ENCODE measurements at places on chromosomes 2 and 18.

DNA sequence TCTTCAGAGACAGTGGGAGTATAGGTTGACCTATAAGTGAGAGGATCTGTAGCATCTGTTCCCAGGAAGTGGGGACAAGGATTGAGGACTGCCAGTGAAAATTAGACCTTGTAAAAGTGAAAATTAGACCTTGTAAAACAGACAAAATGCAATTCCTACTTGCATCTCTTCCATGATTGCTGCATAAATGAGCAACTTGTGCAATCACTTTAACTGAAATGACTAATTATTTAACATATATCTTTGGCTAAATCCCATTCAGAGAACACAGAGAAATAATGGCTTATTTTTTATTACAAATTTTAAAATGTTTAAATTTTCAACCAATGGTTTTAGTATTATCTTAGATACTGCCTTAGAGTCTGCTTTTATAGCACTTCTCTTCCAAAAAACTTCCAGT, 67.2 kb upstream of the NABP1 start:
- DNase-seq: no peak

DNA sequence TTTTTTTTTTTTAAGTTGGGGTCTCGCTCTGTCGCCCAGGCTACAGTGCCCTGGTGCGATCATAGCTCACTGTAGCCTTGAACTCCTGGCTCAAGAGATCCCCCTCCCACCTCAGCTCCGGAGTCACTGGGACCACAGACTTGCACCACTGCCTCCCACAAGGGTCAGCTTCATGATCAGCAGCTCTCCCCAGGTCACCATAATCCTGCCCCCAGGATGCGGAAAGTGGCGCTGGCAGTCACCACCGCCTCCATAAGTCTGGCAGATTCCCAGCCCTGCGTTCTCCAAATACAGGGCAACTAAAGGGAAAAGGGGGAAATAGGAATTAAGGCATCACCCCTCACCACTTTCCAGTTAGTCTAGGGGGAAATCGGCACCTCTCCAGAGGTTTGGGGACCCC, 5.2 kb upstream of the ARID5A start:
- no peak for DNase-seq

- DNase-seq: no peak
These were observed 38.1 kb downstream of the ATP8B1 start for GRCh38 chr18:57764995-57765394.

DNA sequence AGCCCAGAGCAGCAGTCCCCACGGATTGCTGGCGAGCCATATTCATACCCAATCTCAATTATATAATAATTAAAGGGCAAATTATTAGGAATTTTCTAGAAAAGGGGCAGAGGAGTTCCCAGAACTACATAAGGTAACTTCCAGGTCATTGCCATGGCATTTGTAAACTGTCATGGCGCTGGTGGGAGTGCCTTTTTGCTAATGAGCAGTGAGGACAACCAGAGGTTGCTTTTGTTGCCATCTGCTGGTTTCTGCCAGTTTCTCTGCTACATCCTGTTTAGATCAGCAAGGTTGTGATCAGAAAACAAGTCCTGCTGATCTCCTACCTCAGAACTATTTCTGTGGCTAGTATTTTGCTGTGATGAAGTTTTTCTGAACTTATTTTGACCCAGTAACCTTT, 159.8 kb upstream of the PIEZO2 start:
- DNase-seq: peak; percentile 40

DNA sequence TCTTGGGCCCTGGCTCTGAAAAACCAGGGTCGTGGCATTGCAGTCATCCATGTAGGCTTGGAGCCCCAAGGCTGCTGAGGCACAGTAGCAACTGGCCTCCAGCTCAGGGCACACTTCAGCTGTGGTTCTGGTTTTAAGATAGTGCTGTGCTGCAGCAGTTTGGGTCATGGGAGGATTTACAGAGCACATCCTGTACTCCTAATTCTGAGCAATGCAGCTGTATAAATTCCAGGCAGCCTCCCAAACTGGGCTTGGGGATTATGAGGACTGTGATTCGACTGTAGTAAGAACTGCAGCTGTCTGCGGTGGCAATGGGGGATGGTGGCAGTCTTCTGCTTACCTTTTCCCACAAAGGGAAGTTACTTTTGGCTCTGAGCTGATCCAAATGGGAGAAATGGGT, 536.3 kb upstream of the GCFC2 start:
- DNase-seq: no peak

GRCh38 chr2:186068139-186068801, 329.7 kb downstream of the FSIP2 start:
- no peak for DNase-seq

DNA sequence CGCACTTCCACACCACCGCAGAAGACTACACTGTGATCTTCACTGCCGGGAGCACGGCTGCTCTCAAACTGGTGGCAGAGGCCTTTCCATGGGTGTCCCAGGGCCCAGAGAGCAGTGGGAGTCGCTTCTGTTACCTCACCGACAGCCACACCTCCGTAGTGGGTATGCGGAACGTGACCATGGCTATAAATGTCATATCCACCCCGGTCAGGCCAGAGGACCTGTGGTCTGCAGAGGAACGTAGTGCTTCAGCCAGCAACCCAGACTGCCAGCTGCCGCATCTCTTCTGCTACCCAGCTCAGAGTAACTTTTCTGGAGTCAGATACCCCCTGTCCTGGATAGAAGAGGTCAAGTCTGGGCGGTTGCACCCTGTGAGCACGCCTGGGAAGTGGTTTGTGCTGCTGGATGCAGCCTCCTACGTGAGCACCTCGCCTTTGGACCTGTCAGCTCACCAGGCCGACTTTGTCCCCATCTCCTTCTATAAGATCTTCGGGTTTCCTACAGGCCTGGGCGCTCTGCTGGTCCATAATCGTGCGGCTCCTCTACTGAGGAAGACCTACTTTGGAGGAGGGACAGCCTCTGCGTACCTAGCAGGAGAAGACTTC, 12.5 kb downstream of the MOCOS start:
- no peak for DNase-seq

DNA sequence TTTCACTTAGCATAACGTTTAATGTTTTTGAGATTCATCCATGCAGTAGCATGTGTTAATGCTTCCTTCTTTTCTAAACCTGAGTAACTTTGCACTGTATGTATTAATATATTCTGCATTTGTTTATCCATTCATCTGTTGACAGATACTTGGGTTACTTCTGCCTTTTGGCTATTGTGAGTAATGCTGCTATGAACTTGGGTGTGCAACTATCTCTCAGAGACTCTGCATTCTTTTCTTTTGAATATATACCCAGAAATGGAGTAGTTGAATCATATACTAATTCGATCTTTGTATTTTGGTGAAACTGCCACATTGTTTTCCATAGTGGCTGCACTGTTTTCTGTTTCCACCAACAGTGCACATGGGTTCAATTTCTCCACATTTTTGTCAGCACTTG, 128.3 kb downstream of the SH3BP4 start:
- DNase-seq: peak; percentile 74

- peak; percentile 7 for DNase-seq
These were observed 693 bp downstream of the UBE2F start for GRCh38 chr2:237967463-237967951.

DNA sequence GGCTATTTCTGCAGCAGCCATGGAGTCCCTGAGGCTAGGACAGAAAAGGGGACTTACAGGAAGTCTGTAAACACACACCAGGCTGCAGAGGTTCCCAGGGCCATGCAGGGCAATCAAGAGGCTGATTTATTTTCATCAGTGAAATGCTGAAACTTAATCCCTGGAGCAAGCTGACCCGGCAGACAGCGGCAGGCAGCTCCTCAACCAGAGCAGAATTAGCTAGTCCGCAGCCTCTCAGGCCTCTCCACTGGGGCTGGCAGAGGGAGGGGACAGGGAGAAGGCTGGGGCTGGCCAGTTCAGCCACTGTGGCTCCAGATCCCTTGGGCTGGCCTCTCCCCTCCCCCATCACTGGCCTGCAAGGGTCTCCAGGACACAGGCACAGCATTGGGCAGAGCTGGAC, 136.3 kb downstream of the TNS1 start:
- DNase-seq: no peak

DNA sequence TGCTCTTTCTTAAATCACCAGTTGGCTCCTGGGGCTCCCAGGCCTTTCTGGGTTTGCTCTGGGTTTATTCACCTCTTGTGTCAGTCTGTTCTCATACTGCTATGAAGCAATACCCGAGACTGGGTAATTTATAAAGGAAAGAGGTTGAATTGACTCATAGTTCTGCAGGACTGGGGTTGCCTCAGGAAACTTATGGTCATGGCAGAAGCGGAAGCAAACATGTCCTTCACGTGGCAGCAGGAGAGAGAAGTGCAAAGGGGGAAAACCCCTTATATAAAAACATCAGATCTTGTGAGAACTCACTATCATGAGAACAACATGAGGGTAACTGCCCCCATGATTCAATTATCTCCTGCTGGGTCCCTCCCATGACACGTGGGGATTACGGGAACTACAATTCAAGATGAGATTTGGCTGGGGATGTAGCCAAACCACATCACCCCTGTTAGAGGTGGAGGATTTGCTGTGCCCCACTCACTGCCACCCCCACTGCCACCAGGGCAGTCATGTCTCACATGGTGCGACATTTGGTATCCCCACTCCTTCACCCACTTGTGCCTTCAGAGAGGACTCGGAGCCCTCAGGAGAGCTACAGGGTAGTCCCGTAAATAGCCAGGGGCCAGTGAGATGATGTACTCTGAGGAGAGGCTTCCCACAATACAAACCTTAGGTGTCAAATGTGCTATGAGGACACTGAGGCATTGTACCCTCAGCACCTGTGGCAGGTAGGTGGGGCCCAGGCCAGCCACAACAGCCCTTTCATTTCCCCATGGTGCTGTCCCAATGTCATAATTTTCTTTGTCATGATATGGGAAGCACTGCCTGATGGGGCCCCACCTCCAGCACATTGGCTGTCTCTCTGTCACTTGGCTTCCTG, 35.7 kb downstream of the CDC42EP3 start:
- peak; percentile 86 for DNase-seq

GRCh38 chr2:234081970-234082822, 31.7 kb downstream of the SPP2 start:
- no peak for DNase-seq

DNA sequence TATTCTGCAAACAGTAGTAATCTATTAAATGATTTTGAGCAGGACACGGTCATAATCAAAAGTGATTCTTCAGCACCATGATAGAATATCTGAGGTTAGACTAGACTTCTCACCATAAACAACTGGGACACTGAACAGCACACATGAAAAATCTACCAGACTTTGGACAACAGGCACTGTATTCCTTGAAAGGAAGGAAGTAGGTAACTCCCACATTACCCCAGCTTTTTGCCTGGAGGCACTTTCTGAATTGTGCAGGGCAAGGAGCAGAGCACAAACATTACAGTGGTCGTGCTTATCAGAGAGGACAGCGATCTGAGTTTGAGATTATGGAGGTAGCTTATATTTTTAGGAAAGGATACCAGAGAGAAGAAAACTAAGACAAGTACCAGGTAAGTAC, 25.3 kb upstream of the IL1RL1 start:
- DNase-seq: no peak

GRCh38 chr2:45131587-45131986, 122.3 kb upstream of the SIX2 start:
- peak; percentile 40 for DNase-seq

GRCh38 chr2:216636551-216637450, 3.6 kb downstream of the IGFBP2 start:
- peak; percentile 51 for DNase-seq

DNA sequence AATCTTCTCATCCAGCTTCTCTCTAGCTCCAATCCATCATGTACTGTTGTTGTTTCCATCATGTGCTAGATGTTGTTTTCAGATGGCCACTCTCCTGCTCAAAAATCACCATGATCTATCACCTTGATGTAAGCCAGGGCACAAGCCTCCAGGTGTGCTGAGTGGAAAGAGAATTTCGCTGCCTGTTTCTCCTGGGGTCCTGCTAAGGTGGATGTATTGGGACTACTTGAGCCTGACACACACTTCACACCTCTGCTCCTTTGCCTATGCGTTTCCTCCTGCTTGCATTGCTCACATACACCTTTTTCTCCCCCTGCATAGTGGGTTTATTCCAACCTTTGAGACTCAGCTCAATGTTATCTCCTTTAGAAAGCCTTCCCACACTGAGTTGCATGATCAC, 287.6 kb downstream of the CYRIA start:
- no peak for DNase-seq

DNA sequence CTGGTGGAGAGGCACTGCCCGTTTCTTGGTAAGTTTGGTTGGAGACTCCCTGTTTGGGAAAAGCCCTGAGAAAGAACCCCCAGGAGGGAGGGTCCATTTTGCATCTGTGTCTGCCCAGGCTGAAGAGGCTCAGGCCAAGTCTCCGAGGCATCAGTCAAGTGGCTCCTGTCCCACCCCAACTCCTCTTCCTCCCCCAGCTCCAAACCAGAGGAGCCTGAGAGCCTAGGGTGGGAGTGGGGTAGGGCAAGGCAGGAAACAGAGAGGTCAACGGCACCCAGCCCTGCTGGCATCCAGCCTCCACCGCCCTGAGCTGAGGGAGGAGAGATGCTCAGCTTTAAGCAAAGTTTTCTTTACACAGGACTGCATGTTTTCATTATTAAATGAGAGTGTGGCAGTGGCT, 38.2 kb downstream of the CYP27C1 start:
- DNase-seq: no peak

- no peak for DNase-seq
These were observed 47.6 kb upstream of the ACVR1 start for GRCh38 chr2:157923598-157924217.

- DNase-seq: no peak
These were observed 24.1 kb upstream of the NFATC1 start for GRCh38 chr18:79371561-79372121.

DNA sequence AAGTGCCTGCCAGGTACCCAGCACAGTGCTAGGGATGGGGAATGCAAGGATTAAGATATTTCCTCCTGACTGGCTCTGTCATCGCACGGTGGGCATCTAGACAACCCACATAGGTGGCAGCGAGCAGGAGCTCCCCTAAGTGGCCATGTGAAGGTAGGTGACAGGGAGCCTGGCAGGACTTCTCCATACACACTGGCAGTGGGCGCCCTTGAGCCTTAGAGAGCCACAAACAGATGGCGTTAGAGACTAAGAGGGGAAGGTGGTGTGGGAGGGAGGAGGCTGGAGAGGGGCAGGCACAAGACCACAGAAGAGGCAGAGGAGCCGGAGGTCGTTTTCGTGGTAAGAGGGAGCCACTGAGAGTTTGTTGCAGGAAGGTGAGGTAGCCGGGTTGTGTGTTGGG, 15.2 kb downstream of the PRELID3A start:
- no peak for DNase-seq

GRCh38 chr2:192148620-192149321, 46.0 kb downstream of the TMEFF2 start:
- peak; percentile 85 for DNase-seq

DNA sequence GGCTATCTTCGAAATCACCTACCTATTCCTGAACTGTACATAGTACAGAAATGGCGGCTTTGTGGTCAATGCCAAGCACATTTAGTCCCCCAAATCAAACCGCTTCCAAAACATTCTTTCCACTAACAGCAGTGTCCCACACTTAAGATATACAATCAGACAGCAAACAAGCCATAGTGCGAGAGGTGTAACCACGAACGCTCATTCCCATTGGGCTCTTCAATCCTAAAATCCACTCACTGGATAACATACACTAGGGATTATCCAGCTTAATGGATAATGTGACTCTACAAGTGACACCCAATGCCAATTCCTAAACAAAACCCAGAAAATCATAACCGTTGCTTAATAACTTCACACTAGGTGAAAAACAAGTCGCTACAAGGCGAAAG, 2.0 kb downstream of the XPO1 start:
- peak; percentile 15 for DNase-seq

GRCh38 chr18:4544142-4544541, 89.0 kb upstream of the DLGAP1 start:
- DNase-seq: peak; percentile 2

GRCh38 chr18:78871618-78872017, 108.0 kb upstream of the SALL3 start:
- peak; percentile 50 for DNase-seq

- DNase-seq: no peak
These were observed 62.1 kb downstream of the COBLL1 start for GRCh38 chr2:164779383-164780057.

Measured in fibroblast of skin of right biceps (primary cell).